Hematopoietic multipotent progenitor cell treated with erythropoietin and hydrocortisone succinate and interleukin-3 and kit ligand, for 17 days (in vitro differentiated cells): ENCODE measurements at places on chromosomes 13 and 19.

- no peak for DNase-seq
These were observed 1214.1 kb downstream of the DIAPH3 start for GRCh38 chr13:58949646-58950045.

DNA sequence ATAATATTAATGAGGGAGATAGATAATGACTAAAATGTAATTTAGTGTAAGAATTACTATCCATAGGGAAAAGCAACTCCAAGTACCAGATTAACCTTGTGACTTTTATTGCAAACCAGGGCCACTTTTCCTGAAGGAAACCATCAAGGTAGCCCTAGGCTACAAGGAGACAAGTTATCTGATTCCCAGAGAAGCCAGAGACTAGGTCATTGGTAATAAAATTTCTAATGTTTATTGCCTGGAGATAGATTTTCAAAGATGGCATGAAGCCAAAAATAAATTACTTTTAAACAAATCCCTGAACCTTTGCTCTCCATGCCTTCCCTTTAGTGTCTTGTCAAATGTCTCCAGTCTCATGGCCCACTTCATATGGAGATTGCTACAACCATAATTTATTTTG is 610.1 kb upstream of the SLC10A2 start:
- no peak for DNase-seq

DNA sequence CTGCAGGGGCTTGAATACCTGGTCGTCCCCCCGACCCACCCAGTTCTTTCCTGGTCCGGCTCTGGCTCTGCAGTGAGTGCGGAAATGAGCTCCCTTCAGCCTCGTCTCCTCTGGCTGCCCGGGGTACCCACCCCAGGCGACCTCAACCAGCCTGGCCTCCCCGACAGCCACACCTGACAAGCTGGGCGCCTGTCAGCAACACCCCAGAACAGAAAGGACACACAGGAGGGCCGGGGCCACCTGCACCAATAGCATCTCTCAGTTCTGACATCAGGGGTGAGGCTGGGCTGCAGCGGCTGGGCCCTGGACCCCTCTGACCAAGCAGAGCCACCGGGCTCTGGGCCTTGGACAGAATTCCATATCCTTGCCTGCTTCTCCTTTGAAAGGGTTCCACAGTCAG is 19.7 kb downstream of the SUGP1 start:
- no peak for DNase-seq

DNA sequence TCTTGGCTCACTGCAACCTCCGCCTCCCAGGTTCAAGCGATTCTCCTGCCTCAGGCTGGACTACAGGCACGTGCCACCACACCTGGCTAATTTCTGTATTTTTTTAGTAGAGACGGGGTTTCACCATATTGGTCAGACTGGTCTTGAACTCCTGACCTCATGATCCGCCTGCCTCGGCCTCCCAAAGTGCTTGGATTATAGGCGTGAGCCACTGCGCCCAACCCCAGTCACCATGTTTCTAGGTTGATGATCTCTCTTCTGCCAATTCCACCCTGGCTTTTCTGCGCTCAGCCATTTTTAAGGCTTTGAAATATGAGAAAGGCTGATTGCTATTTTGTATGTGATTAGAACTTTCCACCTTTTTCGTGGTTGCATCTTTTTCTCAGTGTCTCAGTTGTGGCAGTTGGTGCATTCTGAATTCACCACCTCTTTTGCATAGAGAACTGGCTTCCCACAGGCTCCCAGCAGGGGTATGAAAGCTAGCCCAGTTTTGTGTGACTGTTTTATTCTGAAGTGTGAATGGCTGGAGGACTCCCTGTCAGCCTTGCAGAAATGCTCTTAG is 15.5 kb downstream of the CEACAM1 start:
- no peak for DNase-seq

GRCh38 chr13:39612023-39612637 is 9.1 kb upstream of the LHFPL6 start:
- DNase-seq, result peak; percentile 57

DNA sequence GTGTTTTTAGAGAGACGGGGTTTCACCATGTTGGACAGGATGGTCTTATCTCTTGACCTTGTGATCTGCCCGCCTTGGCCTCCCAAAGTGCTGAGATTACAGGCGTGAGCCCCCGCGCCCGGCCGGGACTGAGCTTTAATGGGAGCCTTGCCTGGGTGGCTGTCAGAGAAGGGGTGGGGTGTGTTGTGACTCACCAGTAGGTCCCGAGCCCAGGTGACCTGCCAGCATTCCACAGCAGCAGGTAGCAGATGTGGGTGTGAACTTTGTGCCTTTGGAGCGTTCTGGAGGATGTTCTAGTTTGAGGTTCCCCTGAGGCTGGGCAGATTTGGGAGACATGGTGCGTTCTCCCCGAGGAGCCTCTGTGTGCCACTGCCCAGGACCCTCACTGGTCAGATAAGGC is 7.1 kb upstream of the EPN1 start:
- DNase-seq, result no peak

DNA sequence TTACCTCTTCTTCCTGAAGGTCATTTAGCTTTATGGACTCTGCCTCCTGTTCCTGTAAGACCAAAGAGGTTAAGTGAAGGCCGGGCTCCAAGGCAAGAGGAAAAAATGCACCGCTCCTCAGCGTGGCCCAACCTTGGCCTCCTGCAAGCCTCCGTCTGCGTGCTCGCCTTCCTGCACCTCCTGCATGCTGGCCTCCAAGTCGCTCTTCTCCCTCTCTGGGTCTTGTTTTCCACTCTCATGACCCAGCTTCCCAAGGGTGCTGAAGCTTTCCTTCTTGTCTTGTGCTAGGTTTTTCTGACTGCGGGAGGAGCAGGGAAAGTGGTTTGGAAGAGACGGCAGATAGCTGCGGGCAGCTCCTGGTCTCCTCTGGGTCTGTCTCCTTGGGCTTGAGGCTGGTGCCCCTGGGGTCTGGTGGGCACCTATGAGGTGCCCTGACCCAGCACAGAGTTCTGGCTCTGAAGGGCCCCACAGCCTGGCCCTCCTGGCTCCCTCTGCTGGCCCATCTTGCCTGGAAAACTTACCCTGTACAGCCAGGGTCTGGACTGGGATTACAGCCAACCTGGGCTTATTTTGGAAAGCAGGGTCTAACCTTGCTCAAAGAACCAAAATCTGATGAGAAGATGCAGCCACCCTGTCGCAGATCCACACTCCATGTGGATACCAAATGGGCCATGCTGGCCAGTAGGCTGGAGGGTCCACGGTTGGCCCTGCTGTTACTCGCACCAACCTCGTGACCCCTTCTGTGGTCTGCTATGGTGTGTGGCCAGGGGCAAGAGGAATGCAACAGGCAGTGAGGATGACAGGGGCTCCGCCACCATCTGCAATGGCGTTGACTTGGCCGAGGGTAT is 5.2 kb downstream of the C13orf46 start:
- DNase-seq, result no peak

GRCh38 chr19:18735752-18736151 is 52.3 kb downstream of the CRTC1 start:
- DNase-seq, result no peak

DNA sequence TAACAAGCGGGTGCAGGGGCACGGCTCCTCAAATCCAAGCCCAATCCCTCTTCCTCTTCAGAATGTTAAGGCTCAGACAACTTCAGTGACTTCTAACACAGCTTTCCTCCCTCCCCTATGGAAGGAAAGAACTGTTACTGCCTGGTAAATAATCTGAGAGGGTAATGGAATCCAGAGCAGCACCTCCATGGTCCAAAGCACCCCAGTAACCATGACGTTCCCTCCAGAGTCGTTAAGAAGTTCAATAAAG is 969 bp downstream of the AKT2 start:
- DNase-seq, result peak; percentile 55

- no peak for DNase-seq
These were observed 689.1 kb upstream of the GPC6 start for GRCh38 chr13:92537471-92537870.

DNA sequence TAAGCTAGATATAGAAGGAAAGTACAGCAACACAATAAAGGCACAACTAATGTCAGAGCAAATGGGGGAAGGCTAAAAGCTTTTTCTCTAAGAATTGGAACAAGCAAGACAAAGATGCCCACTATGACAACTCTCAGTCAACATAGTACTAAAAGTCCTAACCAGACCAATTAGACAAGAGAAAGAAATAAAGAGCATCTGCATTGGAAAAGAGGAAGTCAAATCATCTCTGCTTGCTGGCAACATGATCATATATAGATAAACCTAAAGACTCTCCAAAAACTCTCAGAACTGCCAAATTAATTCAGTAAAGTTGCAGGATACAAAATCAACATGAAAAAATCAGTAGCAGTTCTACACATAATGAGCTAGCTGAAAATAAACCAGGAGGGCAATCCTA is 542.0 kb downstream of the DIAPH3 start:
- no peak for DNase-seq

DNA sequence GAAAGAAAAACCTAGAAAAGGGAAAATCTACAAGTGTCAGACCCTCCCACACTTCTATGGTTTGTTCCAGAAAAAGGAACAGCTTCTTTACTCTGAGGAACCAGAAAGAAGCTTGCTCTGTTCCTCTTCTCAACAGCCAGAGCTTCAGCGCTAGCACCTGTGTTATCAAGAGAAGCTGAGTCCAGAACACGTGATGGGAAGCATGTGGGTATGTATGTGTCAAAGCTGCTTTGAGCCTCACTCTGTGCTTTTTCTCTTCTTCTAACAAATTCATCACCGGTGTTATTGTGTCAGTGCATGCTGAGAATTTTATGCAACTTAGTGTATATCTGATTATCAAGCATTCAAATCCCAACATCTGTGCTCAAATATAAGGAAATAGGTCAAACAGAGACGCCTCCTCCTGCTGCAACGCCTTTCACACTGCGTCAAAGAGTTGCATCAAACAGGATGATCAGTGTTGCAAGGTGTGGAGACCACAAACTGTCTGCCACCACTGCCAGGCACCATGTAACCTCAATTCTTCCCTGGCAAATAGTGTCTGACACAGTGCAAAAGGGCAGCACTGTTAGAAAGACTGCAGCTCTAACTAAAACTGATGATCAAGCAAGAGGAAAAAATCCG is 83.9 kb downstream of the LRRC63 start:
- no peak for DNase-seq

GRCh38 chr13:27708325-27708724 is 84.0 kb upstream of the GSX1 start:
- DNase-seq, result no peak

- no peak for DNase-seq
These were observed 8.9 kb downstream of the PINLYP start for GRCh38 chr19:43584484-43584883.

- no peak for DNase-seq
These were observed 17.4 kb downstream of the CHST8 start for GRCh38 chr19:33639035-33639681.

DNA sequence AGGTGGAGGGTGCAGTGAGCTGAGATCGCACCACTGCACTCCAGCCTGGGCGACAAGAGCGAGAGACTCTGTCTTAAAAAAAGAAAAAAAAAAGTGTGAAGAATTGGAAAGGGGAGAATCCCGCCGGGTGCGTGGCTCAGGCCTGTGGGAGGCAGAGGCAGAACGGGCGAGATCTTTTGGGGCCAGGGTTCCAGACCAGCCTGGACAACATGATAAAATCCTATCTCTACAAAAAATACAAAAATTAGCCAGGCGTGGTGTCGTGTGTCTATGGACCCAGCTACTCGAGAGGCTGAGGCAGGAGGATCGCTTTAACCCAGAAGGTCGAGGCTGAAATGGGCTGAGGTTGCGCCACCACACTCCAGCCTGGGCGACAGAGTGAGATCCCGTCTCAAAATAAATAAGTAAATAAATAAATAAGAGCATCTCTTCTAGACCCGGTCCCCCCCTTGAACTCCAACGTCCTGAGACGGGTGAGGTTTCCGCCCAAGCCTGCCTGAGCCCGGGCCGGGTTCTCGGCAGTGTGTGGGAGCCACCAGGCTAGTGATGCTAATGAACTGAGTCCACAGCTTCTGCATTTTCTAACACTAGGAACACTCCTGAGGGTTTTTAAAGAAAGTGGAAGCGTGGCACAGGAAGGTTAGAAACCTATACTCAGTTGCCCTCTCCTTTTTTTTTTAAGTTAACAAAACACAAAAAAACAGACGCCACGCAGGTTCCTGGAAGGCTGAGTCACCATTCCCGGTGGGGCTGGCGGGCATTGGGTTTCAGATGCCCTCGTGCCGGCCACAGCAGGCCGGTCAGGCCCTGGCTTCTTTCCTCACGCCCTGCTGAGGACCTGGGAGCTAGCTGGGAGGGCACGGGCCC is 22.0 kb downstream of the GPX4 start:
- DNase-seq, result no peak

DNA sequence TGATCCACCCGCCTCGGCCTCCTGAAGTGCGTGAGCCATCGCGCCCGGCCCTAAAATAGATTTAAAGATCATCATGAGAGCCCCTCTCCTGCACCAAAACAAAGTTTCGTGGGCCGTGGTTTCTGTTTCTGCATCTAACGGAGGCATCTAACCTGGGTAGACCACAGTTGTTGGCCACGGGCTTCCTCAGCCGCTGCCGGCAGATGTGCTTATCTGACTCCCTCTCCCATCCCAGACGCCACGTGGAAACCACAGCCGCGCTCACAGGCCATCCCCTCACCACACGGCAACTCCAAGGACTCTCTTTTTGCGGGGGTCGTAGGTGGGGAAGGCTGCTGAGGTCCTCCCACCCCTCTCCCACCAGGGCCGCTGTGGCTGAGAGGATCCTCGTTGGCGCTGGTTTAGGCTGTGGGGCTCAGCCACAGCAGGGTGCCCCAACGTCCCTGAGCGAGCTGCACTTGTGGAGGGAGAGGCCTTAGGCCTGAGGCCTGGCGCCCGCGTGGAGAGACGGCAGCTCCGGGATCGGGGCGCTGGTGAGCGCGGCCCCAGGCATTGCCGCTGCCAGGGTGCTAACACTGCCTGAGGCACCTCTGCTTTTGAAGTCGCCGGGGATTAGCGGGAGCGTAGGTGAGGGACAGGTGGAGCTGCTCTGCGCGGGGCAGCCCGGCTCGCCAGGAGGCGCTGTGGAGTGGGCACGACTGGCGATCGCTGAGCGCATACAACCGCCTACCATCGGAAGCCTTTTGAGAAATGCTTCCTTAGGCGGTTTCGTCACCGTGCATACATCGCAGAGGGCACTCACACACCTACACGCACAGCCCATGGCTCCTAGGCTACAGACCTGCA is 8.9 kb downstream of the ZSCAN1 start:
- DNase-seq, result no peak

GRCh38 chr13:102724923-102725322 is 30.1 kb upstream of the METTL21C start:
- DNase-seq, result peak; percentile 11

DNA sequence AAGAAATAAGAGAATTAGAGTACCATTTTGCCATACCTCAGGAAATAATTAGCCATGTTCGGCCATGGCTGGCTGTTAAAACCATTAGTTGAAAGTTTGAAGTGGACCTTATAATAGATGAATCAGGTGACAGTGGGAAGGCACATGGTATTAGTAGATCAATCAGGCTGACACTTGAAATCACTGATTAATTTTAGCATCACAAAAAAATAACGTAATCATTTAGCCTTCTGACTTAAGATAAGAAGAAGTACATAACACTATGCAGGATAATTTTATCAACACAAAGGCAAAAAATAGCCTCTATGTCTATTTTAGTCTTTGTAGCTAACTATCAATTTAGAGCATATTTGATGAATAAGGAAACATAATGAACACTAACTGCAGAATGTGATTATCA is 615.5 kb downstream of the PCDH17 start:
- DNase-seq, result no peak

GRCh38 chr13:40800559-40800958 is 11.1 kb downstream of the SLC25A15 start:
- no peak for DNase-seq
